ENCODE measurements at places on chromosomes 6 and 20. TPM values are rescaled to one million over a fixed set of nuclear protein-coding genes. Genes with fewer than 3 reads are reported as not detected.

Gene HNF4A
- total RNA-seq: not detected

Gene KLHDC3
- total RNA-seq: 48.1 TPM

DNA sequence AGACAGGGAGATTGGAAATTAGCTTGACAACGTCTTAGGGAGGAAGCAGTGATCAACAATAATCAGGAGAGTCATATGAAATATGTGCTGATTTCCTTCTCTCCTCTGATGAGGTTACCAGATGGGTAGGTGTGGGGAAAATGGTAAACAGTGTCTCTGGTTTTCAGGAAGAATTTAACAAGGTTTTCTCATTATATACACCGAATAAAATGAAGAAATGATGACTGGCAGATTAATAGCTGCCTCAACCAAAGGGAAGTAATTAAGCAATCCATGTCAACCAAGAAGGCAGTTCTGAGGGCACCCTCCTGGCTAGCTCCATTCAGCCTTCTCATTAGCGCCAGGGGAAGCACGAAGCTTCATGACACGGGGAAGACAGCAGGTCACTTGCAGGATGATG, 12.7 kb upstream of the RAMACL start:
- no peak overlapping the region for H3K27ac ChIP-seq
- no peak for DNase-seq
- H3K4me1 ChIP-seq: no peaks in the 10 kb centered on the region
- H3K27me3 ChIP-seq: no peaks in the 10 kb centered on the region

- no peaks in the 10 kb centered on the region for H3K4me1 ChIP-seq
- H3K27ac ChIP-seq: no peak overlapping the region
- no peak for DNase-seq
- H3K36me3 ChIP-seq: no peaks in the 10 kb centered on the region
Observed at GRCh38 chr6:49582529-49582928, 32.1 kb downstream of the C6orf141 start.

Gene SEC23B
- total RNA-seq: 97.1 TPM

DNA sequence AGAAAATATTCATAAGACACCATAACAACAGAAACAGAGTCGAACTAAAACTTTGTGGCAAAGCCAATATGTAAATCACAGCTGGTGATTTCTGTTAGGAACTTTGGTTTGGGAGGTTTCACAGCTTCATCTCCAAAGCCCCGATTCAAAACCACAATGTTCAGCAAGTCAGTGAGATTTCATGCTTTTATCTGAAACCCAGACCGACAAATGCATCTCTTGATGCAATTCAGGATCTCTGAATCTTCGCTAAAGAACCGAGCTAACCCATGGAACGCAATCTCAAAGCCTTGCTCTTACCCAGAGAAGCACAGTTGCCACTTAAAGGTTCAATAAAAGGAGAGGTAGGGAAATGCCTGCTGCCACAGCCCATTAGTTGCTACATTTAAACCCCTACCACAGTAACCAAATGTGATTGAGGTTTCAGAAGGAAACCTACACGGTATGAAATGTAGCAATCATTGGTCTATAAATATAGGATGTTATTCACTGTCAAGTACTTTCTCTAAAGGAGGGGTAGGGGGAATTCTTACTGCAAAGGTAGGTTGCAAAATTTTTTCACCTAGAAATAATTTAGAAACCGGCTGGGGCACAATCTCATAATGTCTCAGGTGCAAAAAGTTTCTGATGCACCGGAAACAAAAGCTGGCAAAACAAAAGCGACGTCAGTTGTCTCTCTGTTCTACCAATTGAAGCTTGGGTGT, 381.0 kb upstream of the ARID1B start:
- H3K4me1 ChIP-seq: peaks cover 71% of the 10 kb centered on the region
- H3K36me3 ChIP-seq: no peaks in the 10 kb centered on the region
- peak overlapping the region; percentile 69 for H3K4me3 ChIP-seq
- peaks cover 6% of the 10 kb centered on the region for H3K27me3 ChIP-seq
- H3K27ac ChIP-seq: peak overlapping the region; percentile 72

- H3K36me3 ChIP-seq: peaks cover 18% of the 10 kb centered on the region
- H3K27me3 ChIP-seq: peaks cover 2% of the 10 kb centered on the region
- peak; percentile 44 for DNase-seq
- peaks cover 42% of the 10 kb centered on the region for H3K4me1 ChIP-seq
- H3K4me3 ChIP-seq: no peak overlapping the region
Observed at GRCh38 chr6:108872141-108872557, 23.9 kb downstream of the ARMC2 start.

GRCh38 chr6:36679043-36679833, 724 bp downstream of the CDKN1A start:
- peak overlapping the region; percentile 95 for H3K27ac ChIP-seq
- peak; percentile 40 for DNase-seq
- peak overlapping the region; percentile 98 for H3K4me3 ChIP-seq
- peaks cover 24% of the 10 kb centered on the region for H3K36me3 ChIP-seq
- peaks cover 53% of the 10 kb centered on the region for H3K4me1 ChIP-seq

Gene SLC12A5
- not detected for total RNA-seq

DNA sequence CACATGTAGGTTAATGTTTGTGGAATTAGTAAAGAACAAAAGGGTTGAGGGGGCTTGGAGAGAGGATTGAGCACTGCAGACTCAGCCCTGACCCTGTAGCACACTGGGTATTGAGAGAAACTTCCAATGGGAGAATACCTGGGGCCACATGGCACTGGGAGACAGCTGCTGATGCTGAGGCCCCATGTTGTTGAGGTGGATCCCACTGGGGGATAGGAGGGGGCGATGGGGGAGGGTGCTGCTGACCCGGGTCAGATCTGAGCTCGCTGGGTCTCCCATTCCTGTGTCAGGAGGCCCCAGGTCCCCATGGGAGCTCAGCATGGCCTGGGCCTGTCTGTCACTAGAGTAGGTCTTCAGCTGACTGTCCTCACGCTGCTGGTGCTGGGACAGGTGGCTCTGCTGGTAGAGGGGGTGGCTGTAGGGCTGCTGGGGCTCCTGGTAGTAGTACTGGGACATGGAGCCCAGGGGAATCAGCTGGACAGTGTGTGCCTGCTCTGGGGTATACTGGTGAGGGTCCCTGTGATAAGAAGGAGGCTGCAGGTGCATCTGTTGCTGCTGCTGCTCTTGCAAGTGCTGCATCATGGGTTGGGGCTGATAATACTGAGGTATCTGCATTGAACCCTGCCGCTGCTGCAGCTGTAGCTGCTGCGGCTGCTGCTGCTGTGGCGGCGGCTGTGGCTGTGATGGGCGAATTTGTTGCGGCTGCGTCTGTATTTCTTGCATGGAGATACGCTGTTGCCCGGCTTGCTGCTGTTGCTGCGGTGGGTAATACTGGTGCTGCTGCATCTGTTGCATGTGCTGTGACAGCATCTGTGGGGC, 50.6 kb upstream of the MRPS10 start:
- H3K27ac ChIP-seq: no peak overlapping the region
- no peak overlapping the region for H3K4me3 ChIP-seq
- no peaks in the 10 kb centered on the region for H3K27me3 ChIP-seq
- H3K4me1 ChIP-seq: peaks cover 5% of the 10 kb centered on the region
- peaks cover 13% of the 10 kb centered on the region for H3K36me3 ChIP-seq
- no peak for DNase-seq

- peaks cover 15% of the 10 kb centered on the region for H3K27me3 ChIP-seq
- DNase-seq: no peak
- H3K4me3 ChIP-seq: no peak overlapping the region
- peaks cover 2% of the 10 kb centered on the region for H3K4me1 ChIP-seq
- H3K27ac ChIP-seq: no peak overlapping the region
Observed at GRCh38 chr20:10076126-10077080, 41.6 kb downstream of the ANKEF1 start.

- H3K36me3 ChIP-seq: no peaks in the 10 kb centered on the region
- DNase-seq: no peak
- no peak overlapping the region for H3K27ac ChIP-seq
Observed at GRCh38 chr6:168232989-168233874, 86.3 kb downstream of the DACT2 start.

Gene OLIG3
- not detected for total RNA-seq

- H3K27ac ChIP-seq: no peak overlapping the region
- no peak for DNase-seq
- H3K36me3 ChIP-seq: no peaks in the 10 kb centered on the region
- peaks cover 5% of the 10 kb centered on the region for H3K27me3 ChIP-seq
- H3K4me3 ChIP-seq: no peak overlapping the region
Observed at GRCh38 chr20:57212534-57213276, 53.7 kb downstream of the BMP7 start.

Gene ZNF165
- total RNA-seq: 4.0 TPM

GRCh38 chr20:61300709-61301108, 48.6 kb downstream of the CDH4 start:
- no peak for DNase-seq
- no peak overlapping the region for H3K4me3 ChIP-seq
- no peak overlapping the region for H3K27ac ChIP-seq
- no peaks in the 10 kb centered on the region for H3K36me3 ChIP-seq
- no peaks in the 10 kb centered on the region for H3K27me3 ChIP-seq

DNA sequence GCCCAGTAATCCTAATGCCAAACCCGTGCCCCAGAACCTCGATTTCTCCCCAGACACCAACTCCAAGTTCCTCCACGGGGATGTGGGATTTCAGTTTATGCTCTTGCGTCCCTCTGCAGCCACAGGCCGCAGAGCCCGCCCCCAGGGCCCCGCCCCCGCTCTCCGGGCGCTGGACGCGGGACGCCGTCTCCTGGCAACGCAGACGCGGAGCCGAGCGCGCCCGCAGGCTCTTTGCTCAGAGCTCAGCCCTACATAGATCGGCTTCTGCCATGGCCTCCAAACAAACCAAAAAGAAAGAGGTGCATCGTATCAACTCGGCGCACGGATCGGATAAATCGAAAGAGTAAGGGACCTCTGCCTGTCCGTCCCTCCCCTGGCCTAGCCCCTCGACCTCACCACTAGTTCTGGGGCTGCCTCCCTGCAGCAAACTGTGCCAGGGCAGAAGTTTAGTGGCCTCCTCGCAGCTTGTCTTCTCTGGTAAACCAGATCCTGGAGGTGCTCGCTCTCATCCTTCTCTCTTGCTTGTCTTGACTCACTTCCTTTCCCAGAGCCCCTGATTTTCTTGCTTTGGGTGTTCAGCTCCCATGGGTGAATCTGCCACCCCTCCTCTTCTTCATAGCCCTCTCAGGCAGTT, at the start of gene ADGB:
ADGB (plus strand) TSS at position 201 of the 634 bp plus-strand sequence; CDS start at position 270, 69 bp downstream.
- H3K4me1 ChIP-seq: peaks cover 5% of the 10 kb centered on the region
- H3K4me3 ChIP-seq: no peak within 1 kb of the TSS
- no peak within 1 kb of the TSS for H3K27ac ChIP-seq
- H3K36me3 ChIP-seq: no peaks in the 10 kb centered on the region
- H3K27me3 ChIP-seq: peaks cover 15% of the 10 kb centered on the region
- no peak for DNase-seq

GRCh38 chr20:45506398-45506797, 9.0 kb downstream of the SPINT3 start:
- DNase-seq: no peak
- H3K27me3 ChIP-seq: peaks cover 37% of the 10 kb centered on the region
- peaks cover 10% of the 10 kb centered on the region for H3K4me1 ChIP-seq
- no peak overlapping the region for H3K27ac ChIP-seq
- H3K4me3 ChIP-seq: no peak overlapping the region

DNA sequence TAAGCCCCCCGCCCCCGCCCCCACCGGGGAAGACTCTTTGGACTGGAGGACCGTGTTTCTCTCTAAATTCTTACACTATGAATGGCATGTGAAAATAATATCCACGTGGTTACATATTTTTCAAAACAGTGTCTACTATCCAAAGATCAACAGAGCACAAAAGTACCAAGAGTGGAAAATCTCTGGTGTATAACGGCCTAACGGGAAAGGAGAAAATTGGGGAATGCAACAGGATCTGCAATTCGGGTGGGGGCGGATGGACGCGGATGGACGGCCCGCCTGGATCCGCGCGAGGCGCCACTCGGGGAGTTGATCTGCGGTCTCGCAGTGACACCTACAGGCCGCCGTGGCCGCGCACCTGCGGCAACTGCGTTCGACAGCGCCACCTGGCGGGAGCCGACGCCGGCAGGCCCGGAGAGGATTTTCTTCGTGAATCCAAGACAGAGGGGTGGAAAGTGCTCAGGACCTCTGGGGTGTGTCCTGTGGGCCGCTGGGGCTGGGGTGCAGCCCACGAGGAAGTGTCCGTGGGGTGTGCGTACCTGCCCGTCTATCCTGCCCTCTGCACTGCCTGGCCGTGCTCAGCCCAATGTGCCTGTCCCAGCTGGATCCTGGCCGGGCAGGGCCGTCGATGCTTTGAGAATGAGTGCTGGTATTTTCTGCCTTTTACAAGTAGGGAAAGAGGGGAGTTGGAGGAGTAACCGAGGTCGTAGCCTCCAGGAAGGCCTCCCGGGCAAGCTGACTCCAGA, 18.6 kb downstream of the ANKRD60 start:
- DNase-seq: peak; percentile 89
- no peaks in the 10 kb centered on the region for H3K36me3 ChIP-seq
- H3K4me1 ChIP-seq: no peaks in the 10 kb centered on the region
- no peak overlapping the region for H3K27ac ChIP-seq
- H3K27me3 ChIP-seq: peaks cover 3% of the 10 kb centered on the region

- DNase-seq: no peak
- no peaks in the 10 kb centered on the region for H3K36me3 ChIP-seq
- no peaks in the 10 kb centered on the region for H3K27me3 ChIP-seq
- H3K27ac ChIP-seq: no peak overlapping the region
Observed at GRCh38 chr20:45834797-45835161, 1.2 kb downstream of the SNX21 start.

DNA sequence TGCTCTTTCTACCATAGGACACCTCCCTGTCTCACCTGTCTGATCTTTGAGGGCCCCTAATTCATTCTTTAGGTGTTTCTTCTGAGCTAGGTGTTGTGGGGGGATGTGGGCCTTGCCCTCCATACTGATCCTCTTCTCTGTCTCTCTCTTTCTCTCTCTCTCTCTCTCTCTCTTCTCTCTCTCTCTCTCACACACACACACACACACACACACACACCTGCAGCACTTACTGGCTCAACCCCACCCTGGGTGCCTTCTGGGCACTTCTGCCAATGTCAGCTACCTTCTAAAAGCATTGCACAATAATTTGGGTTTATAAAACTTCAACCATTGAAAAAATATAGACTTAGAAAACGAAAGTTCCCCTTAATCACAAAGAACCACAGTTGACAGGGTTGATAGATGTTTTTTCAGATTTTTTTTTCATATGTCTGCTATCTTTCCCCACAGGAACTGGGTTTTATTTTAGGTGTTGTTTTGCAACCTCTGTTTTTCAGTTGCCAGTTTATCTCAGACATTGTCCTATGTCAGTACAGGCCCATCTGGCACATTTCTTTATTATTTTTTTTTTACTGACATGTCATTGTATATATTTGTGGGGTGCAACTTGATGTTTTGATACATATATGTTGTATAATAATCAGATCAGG, 28.1 kb downstream of the PKIG start:
- no peaks in the 10 kb centered on the region for H3K27me3 ChIP-seq
- H3K36me3 ChIP-seq: peaks cover 4% of the 10 kb centered on the region
- H3K4me1 ChIP-seq: peaks cover 15% of the 10 kb centered on the region
- no peak for DNase-seq
- H3K4me3 ChIP-seq: no peak overlapping the region
- no peak overlapping the region for H3K27ac ChIP-seq
